ENCODE measurements at places on chromosomes 11 and 22.
A peak's percentile ranks its signal among the peaks of the same experiment; 100 is the strongest.

DNA sequence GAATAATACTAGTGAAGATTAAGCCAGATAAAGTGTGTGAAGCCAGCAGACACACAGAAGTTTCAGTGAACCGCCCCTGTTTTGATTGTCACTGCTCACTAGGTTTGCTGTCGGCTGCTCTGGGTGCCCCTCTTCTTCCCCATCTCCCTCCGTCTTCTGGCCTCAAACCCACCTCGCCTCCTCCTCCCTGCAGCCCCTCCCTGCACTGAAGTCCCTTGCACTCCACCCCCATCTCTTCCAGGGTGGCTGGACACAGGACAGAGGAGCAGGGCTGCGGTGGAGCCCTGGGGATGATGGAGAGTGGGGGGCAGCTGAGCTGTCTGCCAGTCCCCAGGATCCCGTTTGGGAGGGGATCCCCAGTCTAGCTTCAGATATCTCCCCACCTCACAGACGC lies 53.5 kb downstream of the CYTH4 start:
- no peak for DNase-seq

GRCh38 chr22:47178339-47178738 lies 415.9 kb downstream of the TBC1D22A start:
- no peak for DNase-seq

DNA sequence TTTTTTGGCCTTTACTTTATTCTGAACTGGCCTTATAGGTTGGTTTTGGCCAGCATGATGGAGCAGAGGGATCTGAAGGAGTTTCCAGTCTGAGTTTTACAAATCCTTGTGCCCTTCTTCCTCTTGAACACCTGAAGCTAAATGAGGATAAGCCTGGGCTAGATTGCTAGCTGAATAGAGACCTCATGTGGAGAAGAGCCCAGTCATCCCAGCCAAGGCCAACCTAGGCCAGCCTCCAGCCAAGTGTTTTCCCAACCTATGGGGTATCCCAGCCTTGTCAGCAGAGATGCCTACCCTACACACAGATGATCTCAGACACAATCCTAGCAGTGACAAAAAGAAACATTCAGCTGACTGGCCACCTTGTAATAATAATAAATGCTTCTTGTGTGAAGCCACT lies 966 bp upstream of the CASP12 start:
- no peak for DNase-seq

- DNase-seq, result no peak
Measured at GRCh38 chr22:26463101-26463661, 20.4 kb downstream of the HPS4 start.

- no peak for DNase-seq
Measured at GRCh38 chr22:19929586-19930550, 11.7 kb upstream of the COMT start.

DNA sequence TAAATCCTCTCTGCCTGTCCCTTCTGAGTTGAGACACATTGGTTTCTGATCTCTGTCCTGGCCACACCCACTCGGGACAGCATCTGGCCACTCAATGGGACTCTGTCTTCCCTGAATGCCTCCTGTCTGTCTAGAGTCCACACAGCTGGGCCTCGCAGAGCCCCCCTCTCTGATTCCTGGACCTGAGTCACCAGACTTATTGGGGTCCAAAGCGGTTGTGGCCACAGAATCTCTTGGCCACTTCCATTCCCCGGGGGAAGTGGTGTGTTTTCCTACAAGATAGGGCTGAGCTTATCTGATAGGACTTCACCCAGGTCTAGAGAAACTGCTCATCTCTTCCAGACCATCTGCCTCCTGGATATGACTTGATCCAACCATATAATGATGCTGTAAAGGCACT lies 57.4 kb upstream of the WNT11 start:
- no peak for DNase-seq

DNA sequence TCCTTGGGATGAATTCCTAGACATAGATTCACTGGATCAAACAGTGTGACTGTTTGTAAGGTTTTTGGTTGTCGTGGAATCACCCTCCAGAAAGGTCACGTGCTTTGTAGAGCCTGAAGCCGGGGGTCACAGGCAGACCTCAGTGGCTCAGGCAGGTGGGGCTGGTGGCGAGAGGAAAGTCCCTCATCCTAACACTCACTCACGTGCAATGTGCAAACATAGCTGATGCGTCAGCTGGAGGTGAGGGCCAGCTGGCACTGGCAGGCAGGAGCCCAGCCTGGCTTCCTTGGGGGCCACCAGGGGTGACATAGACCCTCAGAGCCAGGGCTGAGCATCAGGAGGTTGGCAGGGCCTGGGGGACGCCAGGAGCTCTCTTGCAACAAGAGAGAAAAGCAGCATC lies 90.0 kb downstream of the ARHGAP8 start:
- DNase-seq, result no peak

DNA sequence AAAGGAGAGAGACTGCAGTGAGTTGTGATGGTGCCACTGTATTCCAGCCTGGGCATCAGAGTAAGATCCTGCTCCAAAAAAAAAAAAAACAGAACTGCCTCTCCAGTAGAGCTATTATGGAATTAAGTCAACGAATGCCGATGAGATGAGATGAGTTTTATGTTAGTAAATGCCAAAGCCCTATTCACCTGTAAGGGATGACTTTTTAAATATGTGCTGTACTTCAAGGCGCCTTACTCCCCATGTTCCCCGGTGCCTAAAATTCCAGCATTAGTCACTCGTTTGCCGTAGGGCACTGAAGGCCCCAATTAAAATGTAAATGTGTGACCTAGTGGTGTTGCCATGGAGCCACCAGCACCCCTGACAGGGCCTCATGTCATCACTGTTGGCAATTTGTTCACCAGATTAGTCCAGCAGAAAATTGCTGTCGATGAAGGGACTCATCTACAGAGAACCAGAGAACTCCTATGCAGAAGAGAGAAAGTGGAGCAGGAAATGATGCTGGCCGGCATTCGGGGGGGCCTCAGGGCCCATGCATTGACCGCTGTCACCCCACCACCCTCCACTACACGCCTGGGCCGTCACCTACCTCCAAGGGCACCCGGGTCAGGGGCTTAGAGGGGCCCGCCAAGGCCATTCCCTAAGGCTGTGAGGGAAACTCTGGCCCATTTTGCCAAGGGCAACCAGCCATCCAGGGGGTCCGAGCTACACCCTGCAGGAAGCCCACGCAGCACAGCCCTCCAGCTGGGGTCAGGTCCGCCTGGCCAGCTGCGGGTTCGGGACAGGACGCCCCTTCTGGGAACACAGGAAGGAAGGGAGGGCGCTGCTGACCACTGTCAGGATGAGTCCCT lies 17.8 kb downstream of the LIF start:
- no peak for DNase-seq

GRCh38 chr22:46679706-46680269 lies 58.3 kb downstream of the CERK start:
- DNase-seq, result no peak

- no peak for DNase-seq
Measured at GRCh38 chr11:88522624-88523385, 185.3 kb upstream of the CTSC start.

- DNase-seq, result no peak
Measured at GRCh38 chr11:2461253-2461955, 16.6 kb downstream of the KCNQ1 start.

- no peak for DNase-seq
Measured at GRCh38 chr11:71991494-71991893, 7.2 kb upstream of the IL18BP start.

GRCh38 chr22:41540006-41540315 lies 4.3 kb downstream of the POLR3H start:
- DNase-seq, result no peak

- DNase-seq, result no peak
Measured at GRCh38 chr11:77188633-77189491, 60.8 kb downstream of the MYO7A start.

- peak; percentile 50 for DNase-seq
Measured at GRCh38 chr22:30947816-30948454, 20.6 kb downstream of the MORC2 start.

- DNase-seq, result peak; percentile 56
Measured at GRCh38 chr11:47355283-47356128, 3.0 kb upstream of the MYBPC3 start.

GRCh38 chr11:111395081-111395480 lies 16.0 kb upstream of the POU2AF1 start:
- DNase-seq, result no peak

- DNase-seq, result no peak
Measured at GRCh38 chr11:17894929-17895658, 117.8 kb downstream of the SERGEF start.

- no peak for DNase-seq
Measured at GRCh38 chr11:113373306-113373705, 14.3 kb upstream of the ANKK1 start.

DNA sequence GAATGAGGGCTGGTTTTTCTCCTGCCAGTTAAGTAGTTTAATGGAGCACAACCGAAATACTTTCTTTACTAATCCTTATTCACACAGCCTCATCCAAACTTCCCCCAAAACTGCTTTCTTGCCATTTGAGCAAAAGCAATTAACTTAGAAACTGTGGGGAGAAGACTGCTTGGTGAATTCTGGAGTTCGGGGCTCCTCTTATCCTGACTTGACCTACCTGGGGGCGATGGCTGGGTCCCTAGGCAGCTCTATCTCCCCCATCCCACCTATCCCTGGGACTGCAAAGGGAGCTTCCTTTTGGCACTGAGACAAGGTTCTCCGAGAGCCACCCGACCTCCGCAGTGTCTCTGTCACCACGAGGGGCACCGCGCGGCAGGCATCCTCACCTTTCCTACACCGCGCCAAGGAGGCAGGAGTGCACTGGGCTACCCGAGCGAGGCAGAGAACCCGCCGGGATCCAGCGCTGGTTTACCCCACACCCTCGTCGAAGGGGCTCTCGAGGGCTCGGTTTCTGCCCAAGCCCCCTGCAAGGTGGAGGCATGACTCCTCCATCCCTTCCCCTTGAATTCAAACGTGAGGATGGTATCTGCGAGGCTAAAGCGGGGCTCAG lies 759 bp downstream of the DESI1 start:
- DNase-seq, result no peak

DNA sequence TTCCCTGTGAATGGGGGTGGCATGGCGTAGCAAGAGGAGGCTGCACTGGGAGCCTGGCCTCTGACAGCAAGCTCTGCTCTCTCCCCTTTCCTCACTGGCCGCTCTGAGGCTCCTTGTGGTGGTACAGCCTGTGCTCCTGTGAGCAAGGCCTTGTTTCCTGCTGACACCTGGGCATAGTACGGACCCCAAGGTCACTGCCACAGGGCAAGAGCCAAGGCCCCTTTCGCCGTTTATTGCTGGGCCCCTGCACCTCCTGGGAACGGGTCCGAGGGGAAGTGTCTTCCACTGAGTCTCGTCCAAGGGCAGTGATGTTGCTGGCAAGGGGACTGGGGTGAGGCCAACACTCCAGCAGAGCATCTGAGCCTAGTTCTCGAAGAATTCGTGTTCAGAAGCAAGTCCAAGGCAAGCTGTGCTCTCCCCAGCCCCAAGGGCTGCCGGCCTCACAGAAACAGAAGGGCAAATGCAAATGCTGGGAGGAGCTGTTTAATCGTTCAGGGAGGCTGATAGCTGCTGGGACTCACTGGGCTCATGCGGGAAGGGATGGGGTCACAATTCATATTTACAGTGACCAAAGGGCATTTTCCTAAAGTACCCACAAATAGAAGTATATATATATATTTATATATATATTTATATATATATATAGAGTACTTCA lies 15.9 kb upstream of the TTLL12 start:
- no peak for DNase-seq

GRCh38 chr11:11977206-11977938 lies 31.1 kb downstream of the DKK3 start:
- no peak for DNase-seq

DNA sequence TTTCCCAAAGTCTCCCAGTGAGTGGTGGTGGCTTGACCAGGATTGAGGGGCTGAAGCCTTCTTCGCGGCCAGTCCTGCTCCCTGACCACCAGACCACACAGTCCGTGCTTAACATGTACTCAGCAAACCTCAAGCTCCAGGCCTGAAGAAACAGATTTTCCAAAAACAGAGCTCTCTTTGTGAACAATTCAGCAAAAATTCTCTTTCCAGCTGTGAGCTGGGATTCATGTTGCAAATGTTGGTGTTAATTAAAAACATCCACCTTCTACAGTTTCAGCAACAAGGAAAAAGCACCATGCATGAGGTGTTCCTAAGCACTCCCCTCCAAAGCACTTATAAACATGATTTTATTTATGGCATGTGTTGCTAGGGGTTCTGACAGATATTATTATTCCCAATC lies 129.5 kb downstream of the ETS1 start:
- DNase-seq, result no peak

GRCh38 chr11:29734287-29734686 lies 282.5 kb downstream of the KCNA4 start:
- no peak for DNase-seq

- DNase-seq, result no peak
Measured at GRCh38 chr22:29860006-29860766, 22.1 kb upstream of the ASCC2 start.

- DNase-seq, result no peak
Measured at GRCh38 chr22:44497218-44497904, 672 bp downstream of the RTL6 start.

DNA sequence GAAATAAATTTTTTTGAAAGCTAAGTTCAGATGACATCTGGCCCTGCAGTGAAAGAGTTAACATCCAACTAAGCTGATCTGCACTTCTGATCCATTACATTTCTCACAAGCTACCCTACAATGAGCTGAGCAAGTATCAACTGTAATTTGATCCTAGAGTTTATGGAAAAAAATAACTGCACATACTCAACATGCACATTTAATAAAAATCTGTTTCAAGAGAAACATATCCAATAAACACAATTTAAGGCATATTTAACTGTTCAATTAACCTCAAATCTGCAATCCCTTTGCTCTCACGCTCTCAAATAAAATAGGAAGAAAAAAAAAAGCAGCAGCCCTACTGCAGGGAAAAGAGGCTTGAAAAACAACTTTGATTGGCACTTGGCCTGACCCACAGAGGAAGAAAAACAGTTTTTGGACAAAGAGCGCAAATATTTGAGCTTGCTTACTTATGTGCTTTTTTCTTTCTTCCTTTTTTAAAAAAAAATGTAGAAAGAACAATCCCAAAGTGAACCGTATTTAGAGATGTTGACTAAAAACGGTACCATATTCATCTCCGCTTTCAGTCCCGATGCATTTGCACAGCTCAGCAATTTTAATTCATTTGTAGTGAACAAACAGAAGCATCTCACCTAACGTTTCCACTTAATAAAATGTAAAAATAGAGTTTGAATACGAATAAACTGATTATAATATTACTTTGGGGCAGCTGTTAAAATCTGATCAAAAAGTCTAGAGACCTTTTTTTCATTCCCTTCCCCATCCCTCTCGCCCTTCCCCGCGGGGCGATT lies 1.6 kb downstream of the SESN3 start:
- DNase-seq, result no peak

DNA sequence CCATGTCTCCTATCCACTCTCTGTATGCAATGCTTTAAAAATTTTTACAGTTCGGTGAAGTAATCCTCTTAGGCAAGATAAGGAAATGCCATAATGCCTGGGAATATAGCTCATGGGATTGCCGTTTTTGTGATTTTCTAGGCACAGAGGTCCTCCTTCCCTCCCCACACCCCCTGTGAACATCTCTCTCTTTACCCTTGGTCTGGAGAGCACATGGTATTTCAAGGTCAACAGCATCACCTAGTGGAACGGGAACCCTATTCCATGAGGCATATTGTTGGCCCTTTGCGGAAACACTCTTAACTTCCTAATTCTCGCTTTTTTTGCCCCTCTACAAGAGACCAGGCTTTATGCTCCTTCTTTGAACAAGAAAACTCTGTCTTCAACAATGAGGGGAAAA lies 8.8 kb downstream of the NXPE4 start:
- DNase-seq, result no peak
